ENCODE measurements at places on chromosomes 6 and 20.

DNA sequence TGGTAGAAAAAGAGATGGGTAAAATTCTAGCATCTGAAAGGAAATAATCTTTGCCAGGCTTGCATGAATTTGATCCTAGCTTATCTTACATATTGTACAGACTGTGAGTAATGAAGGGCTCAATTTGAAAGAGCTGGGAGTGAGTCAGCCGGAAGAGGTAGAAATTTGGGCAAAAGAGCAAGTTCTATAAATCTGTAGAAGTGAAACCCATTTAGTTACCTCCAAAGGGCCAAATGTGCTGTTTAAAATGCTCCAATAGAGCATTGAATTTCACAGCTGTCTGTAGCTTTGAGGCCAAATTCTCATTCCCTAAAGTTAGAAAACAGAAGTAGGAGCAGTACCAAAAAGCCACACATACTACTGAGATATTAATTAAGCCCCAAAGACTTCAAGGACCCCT lies 466.1 kb downstream of the BTBD3 start:
- no peak for DNase-seq

- no peak for DNase-seq
Measured at GRCh38 chr20:64192406-64192805, 28.2 kb downstream of the MYT1 start.

- DNase-seq, result no peak
Measured at GRCh38 chr20:8547035-8547650, 415.1 kb downstream of the PLCB1 start.

- DNase-seq, result no peak
Measured at GRCh38 chr20:63825331-63826118, 5.5 kb downstream of the ZBTB46 start.

DNA sequence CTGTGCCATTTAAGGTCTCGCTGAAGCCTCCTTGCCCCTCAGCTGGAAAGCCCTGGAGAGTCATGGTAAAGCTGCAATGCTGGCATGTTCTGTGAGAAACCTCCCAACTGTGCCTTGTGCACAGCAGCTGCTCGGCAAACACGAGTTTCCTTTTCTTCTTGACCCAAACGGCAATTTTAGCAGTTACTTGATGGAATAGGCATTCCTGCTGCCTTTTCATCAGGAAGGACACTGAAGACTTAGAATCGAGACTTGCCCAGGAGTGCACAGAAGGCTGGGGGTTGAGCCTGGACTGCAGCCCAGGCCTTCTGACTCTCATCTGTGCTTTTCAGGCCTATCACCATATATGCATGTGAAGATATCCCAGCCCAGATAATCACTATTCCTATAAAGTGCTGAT lies 28.7 kb upstream of the CLDN20 start:
- DNase-seq, result no peak
